Stimulated activated CD4-positive, alpha-beta T cell treated with anti-CD3 and anti-CD28 coated beads, Interleukin-1b, Interleukin-23, amount 100 ng/mL, for 4 hours (primary cell): ENCODE measurements at places on chromosomes 12 and 14.
A peak's percentile ranks its signal among the peaks of the same experiment; 100 is the strongest.

GRCh38 chr12:46771268-46771827 is 54.4 kb downstream of the SLC38A4 start:
- no peak for DNase-seq

GRCh38 chr14:97970222-97970621 is 1173.0 kb downstream of the VRK1 start:
- DNase-seq: no peak

DNA sequence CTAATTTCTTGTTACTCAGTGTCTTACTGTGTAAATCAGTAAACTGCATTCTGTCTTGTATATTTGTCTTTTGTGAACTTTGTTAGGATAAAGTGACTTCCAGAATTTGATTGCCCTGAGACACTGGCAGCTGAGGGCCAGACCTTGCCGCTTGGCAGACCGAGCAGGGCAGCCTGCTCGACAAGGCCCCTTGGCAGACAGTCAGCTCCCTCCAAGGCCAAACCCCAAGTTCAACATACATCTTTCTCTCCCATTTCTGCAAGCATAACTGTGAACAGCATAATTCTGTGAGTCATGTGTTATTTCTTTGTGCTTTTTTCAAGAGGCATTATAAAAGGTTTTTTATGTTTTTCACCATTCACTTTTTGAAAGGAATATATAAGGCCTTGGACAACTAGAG is 39.2 kb upstream of the BMAL2 start:
- DNase-seq: no peak

DNA sequence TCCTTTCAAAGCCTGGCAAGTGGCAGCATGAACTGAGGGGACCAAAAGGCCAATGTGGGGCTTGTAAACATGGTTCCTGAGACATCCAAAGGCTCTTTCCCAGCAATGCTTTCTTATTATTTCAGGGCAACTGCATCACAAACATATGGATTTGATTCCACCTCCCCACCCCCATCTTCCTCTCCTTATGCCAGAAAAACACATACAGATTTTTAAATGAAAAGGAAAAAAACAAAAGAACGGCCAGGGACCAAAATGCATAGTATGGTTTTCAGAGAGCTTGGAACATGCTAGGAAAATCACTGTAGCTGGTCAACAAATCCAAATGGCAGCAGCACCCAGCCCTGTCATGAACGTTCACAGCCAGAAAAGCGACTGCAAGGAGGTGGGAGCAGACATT is 167.6 kb downstream of the ANO2 start:
- DNase-seq: no peak

GRCh38 chr12:42332301-42333285 is 6.6 kb downstream of the PPHLN1 start:
- DNase-seq: peak; percentile 21

DNA sequence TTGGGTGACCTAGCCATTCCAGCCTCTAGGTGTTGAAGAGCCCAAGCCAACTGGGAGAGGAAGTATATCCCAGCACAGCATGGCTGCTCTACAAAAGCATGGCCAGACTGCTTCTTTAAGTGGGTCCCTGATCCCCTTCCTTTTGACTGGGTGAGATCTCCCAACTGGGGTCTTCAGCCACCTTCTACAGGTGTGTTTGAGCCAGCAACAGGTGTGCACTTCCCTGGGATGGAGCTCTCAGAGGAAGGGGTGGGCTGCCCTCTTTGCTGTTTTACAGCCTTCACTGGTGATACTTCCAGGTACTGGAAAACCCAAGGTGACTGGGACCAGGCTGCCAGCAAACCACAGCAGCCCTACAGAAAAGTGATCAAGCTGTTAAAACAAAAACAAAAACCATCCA is 14.2 kb upstream of the GNS start:
- no peak for DNase-seq

DNA sequence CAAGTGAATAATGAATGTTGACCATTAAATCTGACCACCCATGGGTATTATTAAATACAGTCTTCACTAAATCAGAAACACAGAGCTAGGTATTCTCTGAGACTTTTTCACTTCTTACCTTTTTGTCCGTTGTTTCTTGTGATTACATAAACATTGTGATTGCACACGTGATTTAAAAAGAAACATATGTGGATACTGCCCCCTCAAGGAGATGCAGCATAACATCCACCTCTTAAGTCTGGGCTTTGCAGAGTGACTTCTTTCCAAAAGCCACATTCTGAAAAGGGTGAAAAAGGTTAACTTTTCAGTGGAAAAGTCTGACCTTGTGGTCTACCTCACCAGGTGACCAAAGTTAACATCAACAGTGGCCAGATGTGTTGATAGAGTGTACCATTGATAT is 185.5 kb upstream of the FAR2 start:
- no peak for DNase-seq

DNA sequence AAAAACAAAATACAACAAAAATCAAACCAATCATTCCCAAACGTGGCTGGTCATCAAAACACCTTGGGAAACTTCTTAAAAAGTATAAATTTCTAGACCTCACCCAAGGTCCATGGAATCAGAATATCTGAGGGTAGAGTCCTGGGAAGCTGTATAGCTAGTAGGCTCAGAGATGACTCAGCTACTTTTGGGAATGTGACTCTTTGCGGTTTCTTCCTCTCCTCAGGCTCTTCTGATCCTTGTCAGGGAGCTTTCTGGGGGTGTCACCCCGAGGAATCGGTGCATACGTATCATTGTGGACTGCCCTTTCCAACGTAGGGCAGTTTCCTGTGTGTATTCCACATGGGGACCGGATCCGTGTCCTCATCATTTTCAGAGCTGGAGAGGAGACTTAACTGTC is 14.8 kb downstream of the JDP2 start:
- no peak for DNase-seq

DNA sequence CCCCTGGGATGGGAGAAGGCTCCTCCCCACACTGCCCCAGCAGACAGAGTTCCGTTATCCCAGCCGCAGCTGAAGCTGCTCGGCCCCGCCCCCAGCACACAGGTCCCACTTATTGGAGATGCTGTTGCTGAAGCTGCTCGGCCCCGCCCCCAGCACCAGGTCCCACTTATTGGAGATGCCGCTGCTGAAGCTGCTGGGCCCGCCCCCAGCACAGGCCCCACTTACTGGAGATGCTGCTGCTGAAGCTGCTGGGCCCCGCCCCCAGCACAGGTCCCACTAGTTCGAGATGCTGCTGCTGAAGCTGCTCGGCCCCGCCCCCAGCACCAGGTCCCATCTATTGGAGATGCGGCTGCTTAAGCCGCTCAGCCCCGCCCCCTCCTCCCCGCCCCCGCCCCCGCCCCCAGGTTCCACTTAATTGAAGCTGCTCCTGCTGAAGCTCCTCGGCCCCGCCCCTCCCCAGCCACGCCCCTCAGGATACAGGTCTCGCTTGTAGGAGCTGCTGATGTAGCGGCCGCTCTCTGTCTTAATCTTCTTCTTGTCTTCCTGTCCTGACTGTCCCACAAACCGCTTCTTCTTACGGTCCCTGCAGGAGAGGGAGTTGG is 12.0 kb downstream of the CFAP73 start:
- DNase-seq: no peak

- no peak for DNase-seq
These were observed 2.5 kb downstream of the SLIRP start for GRCh38 chr14:77710364-77710763.

GRCh38 chr12:48043771-48044170 is 39.5 kb upstream of the COL2A1 start:
- DNase-seq: no peak

DNA sequence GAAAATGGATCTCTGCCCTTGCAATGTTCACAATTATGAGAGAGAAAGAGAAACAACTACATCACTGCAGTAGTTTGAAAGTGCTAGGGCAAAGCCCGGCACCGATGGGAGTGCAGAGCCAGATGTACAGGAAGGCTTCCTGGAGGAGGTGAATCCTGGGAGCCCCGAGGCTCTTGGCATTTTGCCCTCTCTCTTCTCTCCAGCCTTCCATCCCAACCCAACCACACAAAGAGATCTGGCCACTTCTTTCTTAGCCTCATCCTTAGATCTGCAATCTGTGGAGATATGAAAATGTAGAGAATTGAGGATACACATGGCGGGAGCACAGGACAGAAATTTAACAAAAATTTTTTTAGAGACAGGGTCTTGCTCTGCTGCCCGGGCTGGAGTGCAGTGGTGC is 3.3 kb upstream of the PAPLN start:
- DNase-seq: no peak

- DNase-seq: no peak
These were observed 90.4 kb upstream of the CCDC91 start for GRCh38 chr12:28099871-28100270.

GRCh38 chr12:105013892-105014291 is 27.8 kb downstream of the NOPCHAP1 start:
- no peak for DNase-seq

- DNase-seq: no peak
These were observed 196.4 kb downstream of the RASSF9 start for GRCh38 chr12:85639834-85640233.

- DNase-seq: no peak
These were observed 429.4 kb downstream of the DIO2 start for GRCh38 chr14:79781882-79782281.

- DNase-seq: no peak
These were observed 416.3 kb upstream of the ATP2B1 start for GRCh38 chr12:90124914-90125313.

- DNase-seq: no peak
These were observed 31.7 kb downstream of the GRIP1 start for GRCh38 chr12:66647034-66647691.

- DNase-seq: no peak
These were observed 99.1 kb upstream of the DYNC1H1 start for GRCh38 chr14:101865288-101865687.

- DNase-seq: no peak
These were observed 31.1 kb downstream of the NRDE2 start for GRCh38 chr14:90300611-90301047.

GRCh38 chr14:100092832-100093231 is 27.6 kb downstream of the EVL start:
- no peak for DNase-seq

DNA sequence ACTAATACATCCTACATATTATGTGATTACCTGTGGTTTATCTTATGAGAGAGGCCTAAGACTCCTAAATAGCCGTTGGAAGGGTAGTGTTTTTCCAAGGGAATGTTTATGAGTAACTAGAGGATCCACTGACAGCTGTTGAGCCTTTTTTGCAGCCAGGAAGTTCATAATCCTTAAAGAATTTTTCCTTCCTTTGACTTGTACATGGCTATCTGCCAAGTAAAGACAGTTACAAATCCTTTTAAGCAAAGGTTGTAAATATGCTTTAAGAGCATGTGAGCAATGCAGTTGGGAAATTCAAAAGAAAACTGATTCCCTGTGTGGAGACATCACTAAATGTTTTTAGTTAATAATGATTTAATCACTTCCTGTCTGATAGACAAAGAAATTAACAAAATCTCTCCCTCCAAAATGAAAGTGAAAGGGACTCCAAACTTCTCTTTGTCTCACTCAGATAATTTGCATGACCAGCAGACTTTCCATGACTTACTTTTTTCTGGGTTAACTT is 333.8 kb downstream of the PDZRN4 start:
- no peak for DNase-seq

DNA sequence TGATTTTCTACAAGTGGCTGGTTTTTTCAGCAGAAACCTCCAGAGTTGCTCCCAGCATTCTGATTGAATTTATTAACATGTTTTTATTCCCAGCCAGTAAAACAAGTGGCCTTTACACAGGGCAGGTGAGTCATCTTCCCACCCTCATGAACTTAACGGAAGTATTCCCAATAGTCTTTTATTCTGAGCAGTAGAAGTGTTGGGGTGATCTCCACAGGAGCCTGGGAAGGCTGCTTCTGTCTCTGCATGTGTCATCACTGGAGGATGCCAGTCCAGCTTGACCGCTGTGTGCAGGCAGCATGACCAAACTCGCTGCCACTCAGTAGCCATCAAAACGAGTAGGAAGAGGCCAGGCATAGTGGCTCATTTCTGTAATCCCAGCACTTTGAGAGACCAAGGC is 13.4 kb upstream of the DNAH10 start:
- no peak for DNase-seq
